ENCODE measurements at places on chromosomes 4 and X.

DNA sequence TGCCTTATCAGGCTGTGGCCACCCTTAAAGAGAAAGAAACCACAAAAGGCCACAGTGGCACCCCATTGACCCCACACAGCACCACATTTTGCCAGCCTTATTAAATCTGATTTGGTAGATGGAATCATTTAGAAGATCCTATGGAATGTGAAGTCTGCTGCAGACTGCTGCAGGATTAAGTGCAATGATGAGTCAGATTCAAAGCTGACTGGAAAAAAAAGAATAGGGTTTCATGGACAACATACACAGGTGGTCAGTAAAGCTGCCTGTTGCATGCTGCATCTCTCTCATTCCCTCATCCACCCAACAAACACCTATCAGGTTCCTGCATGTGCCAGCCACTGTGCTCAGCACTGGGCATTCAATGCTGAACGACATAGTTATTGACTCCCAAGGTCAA, 56.6 kb downstream of the CHST7 start:
- DNase-seq, result no peak

DNA sequence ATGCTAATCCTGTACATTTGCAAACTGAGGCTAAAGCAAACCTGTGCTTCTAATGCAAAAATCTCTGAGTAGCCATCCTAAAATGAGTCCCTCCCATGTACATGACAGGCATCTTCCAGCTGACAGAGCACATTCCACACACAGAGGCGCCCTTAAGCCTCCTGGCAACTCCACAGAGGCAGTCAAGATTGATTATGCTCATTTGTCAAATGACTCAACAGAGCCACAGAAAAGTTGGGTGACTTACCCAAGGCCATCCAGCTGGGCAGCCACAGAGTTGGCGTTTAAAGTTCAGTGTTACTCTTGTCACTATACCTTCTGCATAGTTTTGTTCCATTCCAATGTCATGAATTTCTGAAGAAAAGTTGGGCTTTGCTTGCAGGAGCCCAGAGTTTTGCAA, 394.6 kb upstream of the FGF13 start:
- DNase-seq, result no peak

DNA sequence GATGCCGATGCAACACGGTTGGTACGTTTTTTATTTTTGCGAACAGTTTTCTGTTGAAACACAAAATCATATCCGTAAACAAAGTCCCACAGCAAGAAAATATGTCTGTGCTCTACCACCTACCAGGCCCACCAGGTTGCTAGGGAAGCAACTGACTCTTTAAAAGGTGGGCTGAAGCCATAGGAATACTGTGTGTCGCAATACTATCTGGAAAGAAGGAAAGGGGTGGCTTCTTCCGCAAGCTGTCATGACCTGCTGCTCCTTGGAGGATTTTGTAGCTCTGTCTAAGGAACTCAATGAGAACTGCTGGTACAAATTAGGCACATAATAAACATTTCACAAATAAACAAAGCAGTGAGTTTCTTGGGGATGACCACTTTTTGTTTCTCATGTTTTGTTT, 46.5 kb downstream of the BEND2 start:
- DNase-seq, result no peak

DNA sequence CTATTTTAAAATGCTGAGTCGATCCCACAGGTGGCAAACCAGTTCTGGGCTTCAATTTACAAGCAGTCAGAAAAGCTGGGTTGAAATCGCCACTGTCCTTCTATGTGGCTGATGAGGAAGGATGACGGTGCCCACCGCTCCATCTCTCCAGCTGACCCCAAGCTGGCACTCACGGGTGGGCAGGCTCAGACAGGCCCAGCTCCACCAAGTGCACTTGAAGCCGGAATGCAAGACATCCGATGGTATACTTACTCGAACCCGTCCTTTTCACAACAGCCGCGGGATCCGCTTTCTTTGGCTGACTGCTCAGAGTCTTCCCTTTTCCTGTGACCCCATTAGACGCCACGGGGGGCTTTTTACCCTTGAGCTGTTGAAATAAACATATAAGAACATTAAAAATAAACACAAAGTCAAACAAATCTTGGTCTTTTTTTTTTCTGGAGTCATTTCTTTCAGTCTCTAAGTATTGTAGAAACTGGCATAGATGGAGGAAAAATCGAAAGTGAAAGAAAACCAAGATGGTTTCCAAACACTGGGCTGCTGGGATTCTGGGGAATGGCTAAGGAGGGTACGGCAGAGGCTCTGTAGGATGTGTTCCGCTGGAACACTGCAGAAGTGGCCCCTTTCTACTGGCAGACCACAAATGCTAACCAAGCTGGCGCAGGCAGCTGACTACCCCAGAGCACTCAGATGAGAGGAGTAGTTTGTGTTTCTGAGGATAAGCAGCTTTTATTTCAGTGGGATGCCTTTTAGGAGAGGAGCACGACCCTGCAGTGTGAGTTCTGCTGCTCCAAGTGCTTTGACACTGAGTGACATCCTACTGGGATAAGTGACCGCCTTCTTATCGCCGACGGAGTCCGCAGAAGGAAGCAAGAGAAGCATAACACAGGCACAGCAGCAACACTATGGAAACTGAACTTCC, 160.9 kb downstream of the AFAP1 start:
- no peak for DNase-seq

DNA sequence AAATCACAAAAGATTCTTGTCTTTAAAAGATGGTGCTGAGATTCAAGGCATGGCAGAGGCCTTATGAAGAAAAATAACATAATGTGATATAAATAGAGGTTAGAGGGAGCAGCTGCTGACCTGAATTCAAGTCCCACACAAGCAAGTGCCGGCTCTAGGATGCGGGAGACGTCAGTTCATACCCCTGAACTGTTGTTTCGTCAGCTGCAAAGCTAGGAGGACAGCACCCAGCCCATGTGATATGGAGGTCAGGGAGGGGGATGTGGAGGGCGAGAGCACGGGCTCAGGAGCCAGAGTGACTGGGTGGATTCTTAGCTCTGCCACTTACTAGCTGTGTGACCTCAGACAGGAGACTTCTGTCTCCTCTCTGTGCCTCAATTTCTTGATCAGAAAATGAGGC, 77.9 kb downstream of the JAKMIP1 start:
- DNase-seq, result no peak

- DNase-seq, result no peak
Measured at GRCh38 chr4:177001271-177002175, 208.8 kb upstream of the VEGFC start.

DNA sequence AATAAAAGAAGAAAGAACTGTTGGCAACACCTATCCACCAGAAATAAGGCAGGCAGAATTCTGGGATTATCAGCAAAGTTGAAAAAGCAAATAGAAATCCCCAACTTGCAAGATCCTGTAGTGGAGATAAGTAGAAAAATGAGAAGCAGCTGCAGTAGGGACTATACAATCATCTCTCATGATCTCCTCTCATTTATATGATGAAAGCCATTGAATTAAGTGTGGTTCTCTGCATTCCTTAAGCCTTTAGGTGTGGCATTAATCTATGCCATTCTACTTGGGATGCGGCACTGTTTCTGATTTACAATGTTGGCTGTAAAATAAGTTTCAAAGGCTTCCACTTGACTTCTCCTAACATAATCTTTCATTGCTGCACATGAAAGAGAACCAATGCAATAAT, 869.8 kb downstream of the TRAM1L1 start:
- DNase-seq, result no peak

DNA sequence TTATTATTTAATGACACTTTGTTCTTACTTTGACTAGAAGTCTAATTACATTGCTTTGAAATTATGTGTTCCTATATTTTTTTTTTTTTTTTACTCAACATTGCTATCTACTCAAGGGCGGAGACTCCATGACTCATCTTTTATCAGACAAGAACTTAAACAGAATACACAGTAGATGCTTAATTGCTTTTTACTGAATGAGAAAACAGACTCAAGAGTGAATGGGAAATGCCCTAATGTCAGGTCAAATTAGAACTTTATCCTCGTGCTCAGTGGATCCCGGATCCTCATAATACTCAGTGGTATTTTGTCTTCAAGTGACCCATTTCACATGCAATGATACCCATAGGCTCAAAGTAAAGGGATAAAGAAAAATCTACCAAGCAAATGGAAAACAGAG, 954.5 kb upstream of the IGFBP7 start:
- DNase-seq, result no peak

DNA sequence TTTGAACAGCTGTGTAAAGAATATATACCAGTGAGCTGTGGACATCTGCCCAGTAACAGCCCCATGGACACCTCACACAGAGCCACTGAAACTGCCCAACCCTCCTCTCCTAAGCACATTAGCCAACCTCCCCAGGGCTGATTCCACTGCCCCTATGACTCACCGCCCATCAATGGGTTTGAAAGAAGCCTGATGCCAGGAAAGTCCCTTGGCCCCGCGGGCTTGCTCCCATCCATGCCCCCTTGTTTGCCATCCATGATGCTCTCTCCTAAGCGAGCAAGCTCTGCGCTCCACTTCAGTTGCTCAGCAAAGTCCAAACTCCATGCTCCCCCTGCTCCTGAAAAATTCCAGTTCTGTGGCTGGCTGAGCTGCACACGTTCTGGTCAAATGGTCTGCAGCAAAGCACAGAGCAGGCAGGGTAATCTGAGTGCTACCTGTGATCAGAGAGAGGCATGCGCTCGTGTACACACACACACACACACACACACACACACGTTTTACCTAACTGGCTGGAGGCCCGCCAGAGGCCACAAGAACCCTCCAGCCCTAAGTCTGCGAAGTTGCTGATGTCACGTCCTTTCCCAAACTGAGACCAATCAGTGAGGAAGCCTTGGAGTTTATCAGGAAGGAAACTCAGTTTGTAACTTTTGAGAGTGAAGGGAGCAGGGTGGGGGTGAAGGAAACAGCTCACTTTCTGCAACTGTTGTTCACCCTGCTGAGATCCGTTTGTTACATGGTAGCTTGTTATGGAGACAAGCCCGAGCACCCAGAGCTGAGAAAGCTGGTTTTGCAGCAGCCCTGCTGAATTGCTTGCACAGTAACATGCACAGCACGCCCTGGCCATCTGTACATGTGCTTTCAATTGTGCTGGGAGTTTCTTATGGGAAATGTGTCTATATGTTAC, at the start of gene ASB9:
Gene ASB9 (minus strand): TSS at position 466 of the 904 bp plus-strand sequence. CDS start 209 bp downstream, at position 257.
- no peak for DNase-seq

DNA sequence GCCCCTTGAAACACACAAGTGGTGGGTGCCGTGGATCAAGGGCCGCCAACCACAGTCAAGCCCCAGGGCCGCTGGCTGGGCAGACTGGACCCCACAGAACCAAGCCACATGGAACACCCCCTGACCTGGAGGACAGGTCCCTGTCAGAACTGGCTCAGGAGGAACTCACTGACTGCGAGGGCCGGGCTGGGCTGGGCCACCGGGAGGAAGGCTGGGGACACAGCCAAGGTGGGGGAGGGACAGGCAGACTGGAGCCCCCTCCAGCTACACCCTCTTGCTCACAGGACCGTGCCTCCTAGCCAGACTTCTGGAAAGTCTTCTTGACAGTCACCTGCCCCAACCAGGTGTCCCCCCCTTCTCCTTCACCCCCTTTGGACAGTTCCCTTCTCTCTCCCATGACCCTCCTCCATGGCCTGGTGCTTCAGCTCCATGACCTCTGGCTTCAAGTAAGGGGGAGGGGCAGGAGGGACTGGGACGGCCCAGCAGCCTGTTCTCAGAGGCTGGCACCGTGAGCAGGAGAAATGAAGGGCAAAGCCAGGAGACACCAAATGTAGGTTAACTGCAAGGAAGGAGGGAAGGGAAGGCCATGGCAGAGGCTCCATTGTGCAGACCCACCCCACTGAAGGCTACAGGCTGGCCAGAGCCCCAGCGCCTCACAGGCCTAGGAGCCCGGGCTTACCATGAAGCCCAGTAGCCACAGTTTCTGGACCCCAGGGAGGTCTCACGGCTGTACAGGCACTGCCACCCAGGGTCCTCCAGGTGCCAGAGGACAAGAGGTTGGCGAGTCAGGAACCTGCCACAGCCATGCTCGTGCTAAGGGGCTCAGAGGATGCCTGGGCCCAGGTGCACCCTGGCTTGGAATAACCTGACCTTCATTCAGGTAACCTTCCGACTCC, 22.6 kb upstream of the DUSP9 start:
- no peak for DNase-seq

DNA sequence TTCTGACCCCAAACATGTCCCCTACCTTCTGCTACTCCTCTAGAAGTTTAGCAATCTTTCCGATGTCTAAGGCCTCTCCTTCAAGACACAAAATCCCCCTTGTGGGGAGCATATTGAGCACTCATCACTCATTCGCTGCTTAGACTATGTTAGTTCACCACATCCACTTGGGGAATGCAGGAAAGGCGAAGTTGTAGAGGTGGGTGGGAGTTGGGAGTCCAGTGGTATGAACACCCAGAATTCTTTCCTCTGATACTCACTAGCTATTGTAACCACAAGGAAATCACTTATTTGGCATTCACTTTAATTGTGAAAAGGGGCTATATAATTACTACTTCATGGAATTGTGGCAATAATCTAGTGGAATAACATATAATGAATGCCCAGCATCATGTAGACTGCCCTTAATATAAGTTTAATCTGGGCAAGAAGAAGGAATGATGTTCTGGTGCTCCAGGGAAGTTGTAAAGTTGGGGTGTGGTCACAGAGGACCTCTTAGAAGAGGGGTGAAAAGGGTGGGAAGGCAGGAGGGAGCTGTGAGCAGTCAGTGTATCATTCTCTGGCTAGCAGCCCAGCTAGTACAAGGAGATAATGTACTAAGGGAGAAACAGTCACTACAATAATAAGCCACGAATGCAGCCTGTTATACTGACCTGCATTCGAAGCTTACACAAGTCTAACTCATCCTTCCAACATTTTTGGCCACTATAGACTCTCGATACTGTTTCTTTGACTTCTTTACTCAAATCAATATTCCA, 468.2 kb upstream of the DIPK2B start:
- no peak for DNase-seq

DNA sequence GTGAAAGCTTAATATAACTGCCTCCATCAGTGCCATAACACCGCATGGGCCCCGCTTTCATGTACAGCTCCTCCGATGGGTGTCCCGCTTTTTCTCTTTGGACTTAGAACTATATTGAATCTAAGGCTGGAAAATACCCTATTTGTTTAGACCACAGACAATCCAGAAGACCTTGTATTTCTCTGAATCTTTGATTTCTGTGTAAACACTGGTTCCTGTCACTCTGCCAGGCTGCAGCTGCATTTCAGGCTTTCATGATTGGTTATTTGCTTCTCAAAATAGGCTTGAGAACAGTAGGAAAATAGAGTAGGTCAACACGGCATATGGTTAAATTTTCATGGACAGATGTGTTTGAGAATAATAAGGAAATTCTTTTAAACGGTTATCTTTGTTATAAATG, 80.0 kb downstream of the NWD2 start:
- DNase-seq, result no peak

DNA sequence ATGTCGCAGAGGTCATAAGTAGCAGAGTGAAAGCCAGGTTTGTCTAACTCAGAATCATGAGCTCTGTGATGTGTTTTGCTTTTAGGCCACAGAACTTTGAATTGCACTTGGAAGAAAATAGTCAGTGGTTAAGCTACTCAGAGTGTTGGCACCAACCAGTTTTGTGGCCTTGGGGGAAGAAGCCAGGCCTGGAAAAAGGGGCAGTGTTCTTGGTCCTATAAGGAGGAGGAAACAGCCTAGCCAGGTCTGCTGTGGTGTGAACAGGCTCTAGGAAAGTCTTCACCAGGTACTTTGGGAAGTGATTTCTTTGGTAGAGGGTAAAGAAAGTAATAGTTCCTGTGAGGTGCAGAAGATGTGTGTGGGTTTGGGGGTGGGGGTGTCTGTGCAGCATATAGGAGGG, 49.2 kb downstream of the FHIP1A start:
- DNase-seq, result no peak

All from stimulated activated CD4-positive, alpha-beta T cell treated with anti-CD3 and anti-CD28 coated beads, Interleukin-1b, Interleukin-23, amount 100 ng/mL, for 24 hours (primary cell).